ENCODE measurements at places on chromosomes 6 and 20.

DNA sequence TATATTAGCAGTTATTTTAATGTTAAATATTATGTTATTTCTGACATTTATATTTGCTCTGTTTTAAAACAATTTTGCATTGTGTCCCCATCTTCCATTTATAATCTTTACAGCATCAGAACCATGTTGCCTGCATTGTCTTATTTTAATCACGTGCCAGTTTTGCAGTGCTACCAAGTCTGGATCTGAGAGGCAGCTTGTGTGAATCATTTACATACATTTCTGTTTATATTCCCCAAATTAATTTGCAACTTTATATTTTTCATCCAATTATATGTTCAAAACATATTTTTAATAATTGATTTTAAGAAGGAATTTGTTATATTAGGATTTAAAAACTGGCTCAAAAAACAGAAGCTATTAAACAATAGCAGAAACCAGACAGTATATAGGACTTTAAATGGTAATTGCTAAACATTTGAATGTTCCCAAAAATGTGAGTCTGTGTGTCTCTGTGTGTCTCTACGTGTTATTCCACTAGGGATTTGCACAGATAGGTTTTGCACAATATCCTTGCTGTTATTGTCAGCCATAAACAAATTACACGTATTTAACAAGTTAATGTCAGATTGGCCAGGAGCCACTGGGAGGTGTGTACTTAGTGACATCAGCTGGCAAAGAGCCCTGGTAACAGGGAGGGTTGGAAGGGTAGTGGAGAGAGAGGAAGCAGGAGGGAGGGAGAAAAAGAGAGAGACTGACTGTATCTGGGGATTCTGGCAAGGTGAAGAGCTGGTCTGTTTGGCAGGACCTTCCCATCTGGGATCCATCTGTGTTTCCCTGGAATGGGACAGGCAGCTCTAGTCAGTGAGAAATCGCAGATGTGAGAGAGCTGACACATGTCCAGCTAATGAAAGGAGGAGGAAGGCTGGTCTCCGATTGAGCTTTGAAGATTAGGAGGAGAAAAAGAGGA lies 72.1 kb downstream of the CBFA2T2 start:
- no peak for DNase-seq

GRCh38 chr6:147201885-147202515 lies 2.2 kb upstream of the STXBP5 start:
- DNase-seq: no peak

- no peak for DNase-seq
These were observed 20.2 kb upstream of the SLC22A7 start for GRCh38 chr6:43277643-43278523.

- no peak for DNase-seq
These were observed 499.1 kb downstream of the CD83 start for GRCh38 chr6:14616656-14617055.

- no peak for DNase-seq
These were observed 4.7 kb upstream of the NPBWR2 start for GRCh38 chr20:64111841-64112641.

DNA sequence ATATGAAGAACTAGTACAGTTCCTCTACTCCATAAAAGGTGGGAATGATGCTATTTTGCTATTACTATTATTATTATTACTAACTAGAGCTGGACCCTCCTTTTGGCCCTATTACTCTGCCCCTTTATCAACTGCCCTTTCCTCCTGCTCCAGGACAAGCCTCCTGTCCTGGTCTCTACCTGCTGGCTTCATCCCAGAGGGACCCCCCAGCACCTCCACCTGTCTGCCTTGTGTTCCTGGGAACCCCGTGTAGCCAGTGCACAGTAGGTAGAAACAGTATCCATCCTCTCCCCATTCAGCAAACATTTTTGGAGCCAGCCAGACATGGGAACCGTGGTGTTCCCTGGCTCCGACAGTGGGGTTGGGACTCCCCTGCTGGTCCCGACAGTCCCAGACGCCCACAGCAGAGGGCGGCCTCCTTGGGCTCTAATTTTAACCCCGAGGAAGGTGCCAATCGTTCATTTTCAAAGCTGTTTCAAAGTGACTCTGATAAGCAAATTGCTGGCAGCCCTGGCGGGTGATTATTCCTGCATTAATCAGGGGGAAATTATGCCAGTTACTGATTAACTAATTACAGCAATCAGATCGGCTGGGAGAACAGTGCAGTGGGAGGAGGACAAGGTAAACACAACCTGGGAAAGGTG lies 44.2 kb upstream of the MDGA1 start:
- no peak for DNase-seq

DNA sequence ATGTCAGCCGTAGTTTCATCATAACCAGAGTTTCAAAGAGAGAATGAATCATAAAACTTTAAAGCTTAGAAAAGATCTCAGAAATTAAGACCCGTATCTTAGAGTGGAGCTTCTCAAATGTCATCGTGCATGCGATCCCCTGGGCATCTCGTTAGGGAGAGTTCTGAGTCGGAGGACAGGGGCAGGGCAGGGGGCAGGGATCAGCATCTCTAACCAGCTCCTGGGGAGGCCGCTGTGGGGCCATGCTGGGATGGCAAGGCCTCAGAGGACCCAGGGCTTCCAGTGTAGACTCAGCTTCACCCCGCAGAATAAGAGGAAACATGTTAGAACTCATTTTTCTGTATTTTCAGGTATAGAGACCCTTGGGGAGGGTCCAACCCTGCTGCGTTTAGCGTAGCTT lies 72.0 kb upstream of the AFDN start:
- no peak for DNase-seq

- no peak for DNase-seq
These were observed 634.4 kb upstream of the MMS22L start for GRCh38 chr6:97917369-97917768.

DNA sequence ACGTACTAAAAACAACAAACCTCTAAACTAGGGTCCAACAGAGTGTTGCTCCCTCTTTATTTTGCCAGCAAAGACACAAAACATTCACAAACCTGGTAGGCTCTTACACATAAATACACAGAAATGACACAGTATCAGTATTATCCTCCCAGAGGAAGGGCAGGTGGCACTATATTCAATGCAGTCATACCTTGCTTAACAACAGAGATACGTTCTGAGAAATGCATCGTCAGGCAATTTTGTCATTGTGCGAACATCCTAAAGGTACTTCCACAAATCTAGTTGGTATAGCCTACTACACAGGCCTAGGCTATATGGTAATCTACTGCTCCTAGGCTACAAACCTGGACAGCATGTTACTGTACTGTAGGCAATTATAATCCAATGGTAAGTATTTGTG lies 9.6 kb downstream of the ZBTB2 start:
- DNase-seq: no peak

- no peak for DNase-seq
These were observed 182.6 kb upstream of the JAG1 start for GRCh38 chr20:10856237-10857015.

GRCh38 chr6:135228486-135228885 lies 47.4 kb downstream of the MYB start:
- no peak for DNase-seq

DNA sequence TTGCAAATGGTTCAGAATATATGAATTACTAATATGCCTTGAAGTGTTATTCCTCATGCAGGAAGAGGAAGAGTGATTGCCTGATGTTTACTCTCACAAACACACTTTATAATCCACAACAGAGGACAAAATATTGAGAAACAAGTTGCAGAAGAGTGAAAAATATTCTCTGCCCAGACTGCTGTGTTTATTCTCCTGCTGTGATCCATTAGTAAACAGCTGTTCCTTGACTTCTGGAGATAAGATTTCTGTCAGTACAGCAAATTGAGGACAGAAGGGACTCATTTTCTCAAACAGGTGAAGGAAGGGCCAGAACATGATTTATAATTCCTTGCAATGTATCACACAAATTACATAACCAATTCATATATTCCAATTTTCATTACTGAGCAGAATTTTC lies 148.0 kb downstream of the EPM2A start:
- DNase-seq: no peak
